ENCODE measurements at places on chromosomes 3 and 15.

- DNase-seq = no peak
These were observed 56.8 kb downstream of the CERS3 start for GRCh38 chr15:100471933-100472332.

DNA sequence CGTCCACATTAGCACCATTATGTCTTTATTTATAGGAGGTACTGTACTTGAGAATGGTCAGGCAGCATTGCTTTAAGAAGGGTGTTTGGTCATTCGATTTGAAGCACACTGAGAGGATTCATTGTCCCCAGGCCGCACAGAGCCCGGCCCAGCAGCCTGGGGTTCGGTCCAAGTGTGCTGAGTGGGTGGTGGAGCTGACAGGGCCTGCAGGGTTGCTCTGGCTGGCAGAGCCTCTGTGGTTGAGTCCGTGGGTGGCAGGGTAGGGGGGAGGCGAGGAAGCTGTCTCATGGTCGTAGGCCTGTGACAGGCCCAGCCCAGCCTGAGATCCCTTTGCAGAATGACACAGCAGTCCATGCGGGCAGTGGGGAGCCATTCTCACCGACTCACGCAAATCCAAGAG, 227.7 kb upstream of the TOPAZ1 start:
- no peak for DNase-seq

GRCh38 chr3:147418808-147419701, 9.9 kb downstream of the ZIC1 start:
- DNase-seq = no peak

DNA sequence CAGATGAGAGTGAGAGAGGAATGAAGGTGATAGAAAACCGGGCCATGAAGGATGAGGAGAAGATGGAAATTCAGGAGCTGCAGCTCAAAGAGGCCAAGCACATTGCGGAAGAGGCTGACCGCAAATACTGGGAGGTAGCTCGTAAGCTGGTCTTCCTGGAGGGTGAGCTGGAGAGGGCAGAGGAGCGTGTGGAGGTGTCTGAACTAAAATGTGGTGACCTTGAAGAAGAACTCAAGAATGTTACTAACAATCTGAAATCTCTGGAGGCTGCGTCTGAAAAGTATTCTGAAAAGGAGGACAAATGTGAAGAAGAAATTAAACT, 88.9 kb downstream of the EOMES start:
- peak; percentile 39 for DNase-seq

- no peak for DNase-seq
These were observed 148.3 kb downstream of the FOXB1 start for GRCh38 chr15:60152386-60152785.

Data from KBM-7 (cell line).